ENCODE measurements at places on chromosomes 7 and 10. TPM values are rescaled to one million over a fixed set of nuclear protein-coding genes. Genes with fewer than 3 reads are reported as not detected.

SPDYE3 gene
- total RNA-seq = not detected

LDB3 gene
- not detected for total RNA-seq

STEAP1B gene
- total RNA-seq = 10.9 TPM

DNA sequence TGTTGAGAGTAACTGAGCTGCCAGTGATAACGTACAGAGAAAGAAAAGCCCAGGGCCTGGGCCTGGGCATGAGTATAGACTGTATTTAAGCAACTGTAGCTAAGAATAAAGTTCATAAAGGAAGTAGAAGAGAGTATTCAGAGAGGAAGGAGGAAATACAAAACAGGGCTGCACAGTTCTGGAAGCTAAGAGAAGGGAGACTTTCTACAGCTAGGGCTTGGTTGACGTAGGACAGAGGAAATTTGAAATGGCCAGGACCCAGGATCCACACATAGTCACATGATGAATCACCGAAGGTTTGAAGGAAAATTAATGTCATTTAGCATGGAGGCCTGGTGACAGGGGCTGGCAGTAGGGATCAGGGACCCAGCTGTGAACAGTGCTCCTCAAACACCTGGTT is 66.7 kb downstream of the ARL4A start:
- DNase-seq = no peak

PLXNA4 gene
- 15.4 TPM for total RNA-seq

DNA sequence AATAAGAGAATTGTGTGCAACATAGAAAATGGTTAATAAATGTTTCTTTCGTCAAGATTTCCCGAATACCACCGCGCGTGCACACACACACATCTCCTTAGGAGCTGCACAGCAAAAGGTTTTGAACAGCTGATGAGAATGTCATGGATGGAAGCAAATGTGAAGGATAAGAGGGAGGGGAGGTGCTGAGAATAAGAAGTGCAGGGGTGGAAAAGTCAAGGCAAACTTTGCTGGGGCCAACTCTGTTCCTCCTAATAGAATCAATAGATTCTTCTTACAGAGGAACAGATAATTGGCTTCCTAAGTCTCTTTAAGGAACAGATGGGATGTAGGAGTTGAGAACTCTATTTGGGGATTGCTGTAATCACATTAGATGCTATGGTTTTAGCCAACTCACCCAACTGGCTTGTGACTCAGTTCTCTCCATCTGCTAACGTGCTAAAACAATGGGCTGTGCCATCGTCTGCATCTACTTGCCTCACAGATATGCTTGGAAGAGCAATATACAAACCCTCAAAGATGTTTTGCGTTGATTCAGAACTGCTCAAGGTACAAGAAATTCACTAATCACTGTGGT is 408.2 kb upstream of the CELF2 start:
- DNase-seq = no peak

PTN gene
- total RNA-seq = not detected

- DNase-seq = no peak
Observed at GRCh38 chr10:92274071-92274470, 16.8 kb downstream of the CPEB3 start.

GRCh38 chr7:8125680-8126444 is 136.1 kb downstream of the ICA1 start:
- DNase-seq = no peak

- DNase-seq = no peak
Observed at GRCh38 chr7:47335557-47336471, 246.1 kb downstream of the TNS3 start.

DNA sequence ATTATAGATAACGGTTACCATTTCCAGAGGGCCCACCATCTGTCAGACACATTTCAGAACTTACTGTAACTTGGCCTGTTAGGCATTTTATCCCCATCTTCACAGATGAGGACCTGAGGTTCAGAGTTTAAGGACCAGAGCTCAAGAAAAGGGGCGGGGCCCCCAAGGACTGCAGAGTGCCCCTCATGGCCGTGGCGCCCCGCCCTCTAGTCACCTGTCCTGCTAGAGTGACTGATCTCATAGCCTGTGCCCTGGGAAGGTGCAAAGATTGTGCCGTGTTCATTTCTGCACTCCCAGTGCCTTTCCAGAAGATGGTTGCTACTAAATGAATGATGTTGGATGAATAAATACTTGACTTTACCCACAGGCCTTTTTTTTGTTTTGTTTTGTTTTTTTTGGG is 107.0 kb downstream of the XRCC2 start:
- no peak for DNase-seq

NRP1 gene
- total RNA-seq = 65.0 TPM

- DNase-seq = no peak
Observed at GRCh38 chr10:51001587-51001986, 72.7 kb upstream of the PRKG1 start.

GRCh38 chr7:14960721-14961120 is 58.2 kb upstream of the DGKB start:
- no peak for DNase-seq

DNA sequence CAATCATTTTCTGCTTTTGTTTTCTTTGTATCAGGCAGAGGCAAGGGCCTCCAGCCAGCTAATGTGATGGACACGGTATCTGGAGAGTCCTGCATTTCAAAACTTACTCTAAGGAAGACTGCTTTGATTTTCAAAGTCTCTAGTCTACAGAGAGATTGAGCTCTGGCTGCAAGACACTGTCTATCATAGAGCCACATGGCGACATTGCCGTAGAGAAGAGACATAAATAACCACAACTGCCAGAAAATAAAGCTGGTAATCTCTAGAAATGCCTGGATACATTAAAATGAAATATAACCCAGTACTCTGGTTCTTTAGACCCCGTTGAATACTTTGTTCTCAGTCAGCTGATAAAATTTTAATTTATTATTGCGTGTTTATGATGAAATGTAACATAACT is 90.8 kb downstream of the OTUD1 start:
- DNase-seq = no peak

All from dermis microvascular lymphatic vessel endothelial cell (primary cell).